Progenitor cell of endocrine pancreas (in vitro differentiated cells): ENCODE measurements at places on chromosomes 6 and 20. TPM values are rescaled to one million over a fixed set of nuclear protein-coding genes. Genes with fewer than 3 reads are reported as not detected.

The SLC44A4 gene
- 17.5 and 19.1 TPM in 2 replicates for total RNA-seq

The CDH26 gene
- total RNA-seq, result 13.4 and 17.1 TPM in 2 replicates

The IMPG1 gene
- total RNA-seq, result not detected in 2 replicates

The BEND6 gene
- 0.46 and 0.64 TPM in 2 replicates for total RNA-seq

The ELOVL2 gene
- total RNA-seq, result 5.6 and 6.0 TPM in 2 replicates

The BMP6 gene
- total RNA-seq, result 2.5 and 3.4 TPM in 2 replicates

The SEL1L2 gene
- not detected in 2 replicates for total RNA-seq

The OR12D3 gene
- not detected in 2 replicates for total RNA-seq

The SLC24A3 gene
- total RNA-seq, result 0.96 and 1.5 TPM in 2 replicates

GRCh38 chr6:119677384-119677783 lies 327.8 kb upstream of the MAN1A1 start:
- no peak for DNase-seq
- no peak overlapping the region for H3K27ac ChIP-seq
- peaks cover 4% of the 10 kb centered on the region for H3K4me1 ChIP-seq
- no peaks in the 10 kb centered on the region for H3K27me3 ChIP-seq

DNA sequence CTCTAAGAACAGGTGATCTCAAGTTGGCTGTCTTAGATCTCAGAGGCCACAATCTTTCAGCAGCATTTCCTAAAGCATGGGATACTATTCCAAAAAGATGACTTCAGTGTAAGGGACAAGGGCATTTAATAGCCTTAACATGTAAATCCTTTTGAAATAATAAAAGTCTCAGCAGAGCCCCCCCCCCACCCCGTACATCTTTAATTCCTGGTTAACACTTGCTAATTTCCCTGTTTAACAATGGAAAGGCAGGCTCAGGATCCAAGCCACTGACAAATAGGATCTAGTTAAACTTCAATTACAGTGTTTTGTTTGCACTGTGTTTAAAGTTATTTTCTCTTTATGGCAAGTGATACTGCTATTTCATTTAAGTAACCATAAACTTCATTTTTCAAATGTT lies 12.0 kb downstream of the TASP1 start:
- H3K27me3 ChIP-seq, result no peaks in the 10 kb centered on the region
- H3K36me3 ChIP-seq, result peaks cover 3% of the 10 kb centered on the region
- H3K27ac ChIP-seq, result no peak overlapping the region

DNA sequence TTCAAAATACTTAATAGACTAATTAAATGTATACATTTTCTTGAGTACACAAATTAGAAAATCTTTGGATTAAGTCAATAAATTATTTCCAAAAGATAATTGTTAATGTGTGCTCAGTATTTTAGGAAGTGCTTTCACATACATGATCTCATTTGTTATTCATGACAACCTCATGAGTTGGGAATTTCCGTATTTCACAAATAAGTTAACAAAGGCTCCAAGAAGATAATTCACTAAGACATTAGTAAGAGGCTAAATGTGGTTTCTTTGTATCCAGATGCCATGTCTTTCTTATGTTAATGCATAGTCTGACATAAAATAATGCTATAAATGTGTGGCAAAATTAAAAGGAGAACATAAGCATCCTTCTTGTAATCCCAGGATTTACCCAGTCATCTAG lies 79.5 kb upstream of the TCF21 start:
- H3K27ac ChIP-seq, result no peak overlapping the region
- no peaks in the 10 kb centered on the region for H3K4me1 ChIP-seq
- no peaks in the 10 kb centered on the region for H3K27me3 ChIP-seq

DNA sequence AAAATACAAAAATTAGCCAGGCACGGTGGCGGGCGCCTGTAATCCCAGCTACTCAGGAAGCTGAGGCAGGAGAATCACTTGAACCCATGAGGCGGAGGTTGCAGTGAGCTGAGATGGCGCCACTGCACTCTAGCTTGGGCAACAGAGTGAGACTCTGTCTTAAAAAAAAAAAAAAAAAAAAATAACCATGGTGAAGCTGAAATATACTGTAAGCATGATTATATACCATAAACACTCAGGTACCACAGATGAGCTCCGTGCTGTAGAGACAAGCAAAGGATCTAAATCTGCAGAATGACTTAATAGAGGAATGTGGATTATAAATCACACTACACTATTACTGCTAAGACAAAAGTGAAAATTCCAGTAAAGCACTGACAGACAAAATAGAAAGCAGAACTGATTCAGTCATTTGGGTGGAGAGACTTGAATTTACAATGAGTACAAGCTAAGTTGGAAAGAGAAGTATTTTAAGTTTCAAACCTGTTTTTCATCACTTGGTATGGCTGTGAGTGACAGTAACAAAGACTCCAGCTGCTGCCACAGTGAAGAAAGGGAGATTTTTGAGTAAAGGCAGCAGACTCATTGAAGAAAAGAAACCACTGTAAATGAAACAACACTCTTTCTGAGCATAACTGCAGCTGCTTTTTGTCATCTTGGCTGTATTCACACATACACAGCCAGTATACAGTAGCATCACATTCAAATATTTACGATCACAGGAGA lies 322.1 kb downstream of the RNGTT start:
- H3K36me3 ChIP-seq, result no peaks in the 10 kb centered on the region
- no peak overlapping the region for H3K4me3 ChIP-seq
- DNase-seq, result no peak
- no peaks in the 10 kb centered on the region for H3K27me3 ChIP-seq
- H3K27ac ChIP-seq, result no peak overlapping the region

DNA sequence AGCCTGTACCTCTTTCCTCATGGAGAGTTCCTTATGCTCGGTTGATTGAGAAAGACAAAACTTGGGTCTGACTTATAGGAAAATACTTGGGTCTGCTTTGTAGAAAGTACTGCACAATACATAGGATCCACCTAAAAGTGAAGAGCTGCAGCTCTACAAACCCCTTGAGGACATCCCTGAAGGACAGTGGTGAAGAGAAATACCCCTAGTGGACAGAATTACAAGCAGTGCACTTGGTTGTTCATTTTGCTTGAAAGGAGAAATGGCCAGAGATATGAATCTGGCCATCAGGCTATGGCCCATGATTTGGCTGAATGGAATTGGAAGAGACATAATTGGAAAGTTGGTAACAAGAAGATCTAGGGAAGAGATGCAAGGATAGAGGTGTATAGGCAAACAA lies 8.3 kb downstream of the CD24 start:
- peaks cover 23% of the 10 kb centered on the region for H3K36me3 ChIP-seq
- no peaks in the 10 kb centered on the region for H3K27me3 ChIP-seq
- H3K4me1 ChIP-seq, result no peaks in the 10 kb centered on the region

DNA sequence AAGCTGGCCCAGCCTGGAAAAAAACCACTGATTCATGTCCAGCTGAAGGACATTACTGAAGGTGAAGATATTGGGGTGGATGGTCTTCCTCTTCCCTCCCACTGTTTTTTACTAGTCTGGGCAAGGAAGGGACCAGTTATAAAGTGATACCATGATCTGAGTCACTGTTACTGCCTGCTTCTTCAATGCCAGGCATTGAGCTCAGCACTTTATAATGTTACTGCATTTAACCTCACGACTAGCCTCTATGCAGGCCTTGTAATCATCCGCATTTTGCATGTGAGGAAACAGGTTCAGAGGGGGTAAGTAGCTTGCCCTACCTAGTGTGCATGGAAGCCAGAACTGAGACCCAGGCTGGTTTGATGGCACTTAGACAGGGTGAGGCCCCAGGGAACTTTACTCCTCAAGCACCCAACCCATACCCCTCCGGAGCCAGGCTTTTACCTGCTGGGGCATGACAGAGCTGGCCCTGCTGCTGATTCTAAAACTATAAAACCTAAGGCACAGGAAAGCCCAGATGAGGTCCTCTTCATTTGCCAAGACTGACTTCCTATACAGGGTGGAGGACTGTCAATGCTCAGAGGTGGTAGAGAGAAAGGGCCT lies 11.0 kb upstream of the KCNK5 start:
- H3K27me3 ChIP-seq, result peaks cover 5% of the 10 kb centered on the region
- no peak overlapping the region for H3K4me3 ChIP-seq
- no peak for DNase-seq
- H3K27ac ChIP-seq, result no peak overlapping the region
- H3K36me3 ChIP-seq, result no peaks in the 10 kb centered on the region

- DNase-seq, result no peak
- H3K27ac ChIP-seq, result no peak overlapping the region
- H3K4me1 ChIP-seq, result no peaks in the 10 kb centered on the region
- no peak overlapping the region for H3K4me3 ChIP-seq
- H3K27me3 ChIP-seq, result no peaks in the 10 kb centered on the region
These were observed 1089.3 kb upstream of the DEFB115 start for GRCh38 chr20:30168025-30168799.

DNA sequence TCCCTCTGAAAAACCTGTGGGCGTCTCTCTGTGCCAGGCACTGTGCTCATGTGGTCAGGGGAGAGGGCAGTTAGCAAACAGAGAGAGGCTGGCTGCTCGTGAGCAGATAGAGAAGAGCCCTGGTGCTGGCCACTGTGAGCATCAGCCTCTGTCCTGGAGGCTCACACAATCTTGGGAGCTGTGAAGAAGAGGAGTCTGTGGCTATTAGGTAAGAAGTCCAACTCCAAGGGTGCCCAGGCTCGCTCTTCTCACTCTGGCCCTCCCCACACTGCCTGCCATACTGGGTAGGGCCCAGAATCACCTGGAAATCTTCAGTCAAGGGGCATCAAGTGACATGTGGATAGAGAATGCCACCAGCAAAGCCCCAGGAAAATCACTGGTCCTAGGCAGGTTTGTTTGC lies 14.1 kb downstream of the SCML4 start:
- no peaks in the 10 kb centered on the region for H3K27me3 ChIP-seq
- H3K36me3 ChIP-seq, result no peaks in the 10 kb centered on the region
- H3K4me3 ChIP-seq, result no peak overlapping the region

DNA sequence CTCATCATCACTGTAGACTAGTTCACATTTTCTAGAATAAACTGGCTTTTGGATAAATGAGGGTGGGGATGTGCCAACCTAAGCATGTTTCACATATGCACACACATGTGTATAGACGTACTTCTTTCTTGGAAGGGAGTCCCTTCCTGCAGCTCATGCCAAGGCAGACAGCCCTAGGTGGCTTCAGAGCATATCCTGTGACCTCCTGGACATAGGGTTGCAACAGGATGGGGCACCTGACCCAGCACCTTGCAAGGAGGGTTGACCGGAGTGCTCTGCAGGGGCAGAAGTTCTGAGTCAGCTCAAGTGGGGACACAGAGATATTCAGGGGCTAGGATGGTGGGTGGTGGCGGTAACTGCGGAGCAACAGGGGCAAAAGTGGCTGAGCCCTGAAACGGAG lies 68.6 kb upstream of the RALGAPA2 start:
- H3K4me3 ChIP-seq, result no peak overlapping the region
- H3K27ac ChIP-seq, result no peak overlapping the region
- no peak for DNase-seq
- no peaks in the 10 kb centered on the region for H3K27me3 ChIP-seq

DNA sequence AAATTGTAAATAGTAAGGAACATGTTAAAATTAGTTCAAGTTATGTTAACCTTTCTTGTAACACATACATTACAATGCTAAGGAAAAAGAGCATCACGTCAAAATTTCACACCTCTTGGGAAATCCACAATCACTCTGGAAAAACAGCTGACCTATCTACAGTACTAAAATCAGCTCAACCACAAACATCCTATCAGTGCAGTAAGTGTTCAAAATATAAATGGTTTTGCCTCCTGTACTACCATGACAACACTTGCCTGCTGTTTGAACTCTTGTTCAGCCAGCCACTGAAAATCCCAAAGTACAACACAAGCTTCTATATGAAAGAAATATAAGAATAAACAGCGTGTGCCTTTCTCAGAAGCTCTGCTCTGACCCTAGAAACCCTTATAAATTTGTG lies 83.5 kb upstream of the PLN start:
- no peak overlapping the region for H3K4me3 ChIP-seq
- no peak overlapping the region for H3K27ac ChIP-seq
- no peaks in the 10 kb centered on the region for H3K27me3 ChIP-seq

DNA sequence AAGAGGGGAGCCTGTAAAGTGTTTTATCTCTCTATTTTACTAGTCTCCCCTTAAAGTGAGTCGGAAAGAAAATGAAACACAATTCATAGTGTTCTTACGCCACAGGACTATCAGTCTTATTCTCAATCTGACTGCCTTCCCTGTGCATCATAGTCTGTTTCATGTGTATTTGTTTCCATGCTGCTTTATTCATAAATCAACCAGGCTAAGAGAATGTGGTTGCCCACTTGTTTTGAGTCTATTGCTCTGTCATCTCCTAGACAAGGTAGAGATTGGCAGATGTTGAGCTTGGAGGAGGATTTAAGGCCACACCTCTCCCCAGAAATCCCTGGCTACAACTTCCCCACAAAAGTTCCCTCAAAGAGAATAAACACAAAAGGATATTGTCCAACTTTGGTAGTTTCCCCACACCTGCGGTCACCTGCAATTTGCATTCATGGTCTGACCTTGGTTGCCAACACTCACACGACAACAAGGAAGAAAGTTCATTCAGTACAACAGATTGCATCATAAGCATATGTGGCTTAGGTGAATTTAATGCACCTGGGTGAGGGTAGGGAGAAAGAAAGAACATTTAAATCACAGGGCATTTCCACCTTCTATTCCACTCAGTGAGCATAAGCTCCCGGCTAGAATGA lies 167.1 kb upstream of the FBXL4 start:
- H3K27me3 ChIP-seq, result peaks cover 17% of the 10 kb centered on the region
- H3K27ac ChIP-seq, result no peak overlapping the region
- no peaks in the 10 kb centered on the region for H3K36me3 ChIP-seq
- H3K4me1 ChIP-seq, result no peaks in the 10 kb centered on the region
- no peak for DNase-seq

GRCh38 chr20:51003753-51004152 lies 19.2 kb downstream of the KCNG1 start:
- peaks cover 3% of the 10 kb centered on the region for H3K36me3 ChIP-seq
- H3K4me3 ChIP-seq, result no peak overlapping the region
- H3K27ac ChIP-seq, result no peak overlapping the region
- H3K27me3 ChIP-seq, result peaks cover 6% of the 10 kb centered on the region

- no peaks in the 10 kb centered on the region for H3K27me3 ChIP-seq
- H3K4me1 ChIP-seq, result peaks cover 11% of the 10 kb centered on the region
- H3K4me3 ChIP-seq, result no peak overlapping the region
- no peak for DNase-seq
- H3K27ac ChIP-seq, result no peak overlapping the region
These were observed 546.4 kb downstream of the MMUT start for GRCh38 chr6:48916607-48917006.

GRCh38 chr20:59185809-59186208 lies 22.2 kb downstream of the ZNF831 start:
- H3K36me3 ChIP-seq, result no peaks in the 10 kb centered on the region
- peaks cover 40% of the 10 kb centered on the region for H3K27me3 ChIP-seq
- no peak overlapping the region for H3K4me3 ChIP-seq
- no peaks in the 10 kb centered on the region for H3K4me1 ChIP-seq
- no peak for DNase-seq

DNA sequence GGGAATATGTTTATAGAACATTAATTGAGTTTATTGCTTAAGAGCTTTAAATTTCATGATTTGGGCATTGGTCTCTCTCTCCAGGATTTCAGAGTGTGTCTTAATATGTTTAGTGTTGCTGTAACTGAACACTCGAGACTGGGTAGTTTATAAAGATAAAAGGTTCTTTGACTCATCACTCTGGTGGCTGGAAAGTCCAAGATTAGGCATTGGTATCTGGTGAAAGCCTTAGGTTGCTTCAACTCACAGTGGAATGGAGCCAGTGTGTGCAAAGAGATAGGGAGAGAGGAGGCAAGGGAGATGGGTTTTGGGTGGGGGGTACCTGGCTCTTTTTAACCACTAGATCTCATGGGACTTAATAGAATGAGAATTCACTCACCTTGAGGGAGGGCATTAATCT lies 35.6 kb upstream of the DTNBP1 start:
- H3K27me3 ChIP-seq, result peaks cover 19% of the 10 kb centered on the region
- H3K36me3 ChIP-seq, result peaks cover 2% of the 10 kb centered on the region
- DNase-seq, result no peak
- H3K4me1 ChIP-seq, result peaks cover 3% of the 10 kb centered on the region
